ENCODE measurements at places on chromosomes 1 and 21. TPM values are rescaled to one million over a fixed set of nuclear protein-coding genes. Genes with fewer than 3 reads are reported as not detected.

CTH gene
- 0.77 TPM for total RNA-seq

OR2G6 gene
- not detected for total RNA-seq

AGO4 gene
- total RNA-seq, result 5.7 TPM

KRTAP20-2 gene
- total RNA-seq, result not detected

FTCD gene
- 0.13 TPM for total RNA-seq

GSTM1 gene
- total RNA-seq, result 1.1 TPM

SPRR2A gene
- not detected for total RNA-seq

CELA3B gene
- total RNA-seq, result not detected

CFHR2 gene
- total RNA-seq, result not detected

PLEKHN1 gene
- 0.19 TPM for total RNA-seq

MYCL gene
- 9.6 TPM for total RNA-seq

ATP1A2 gene
- 1.4 TPM for total RNA-seq

WNT3A gene
- total RNA-seq, result not detected

SDHB gene
- 157 TPM for total RNA-seq

CYP4B1 gene
- not detected for total RNA-seq

GRCh38 chr1:71128060-71128459, 47.2 kb upstream of the ZRANB2 start:
- DNase-seq, result no peak

DNA sequence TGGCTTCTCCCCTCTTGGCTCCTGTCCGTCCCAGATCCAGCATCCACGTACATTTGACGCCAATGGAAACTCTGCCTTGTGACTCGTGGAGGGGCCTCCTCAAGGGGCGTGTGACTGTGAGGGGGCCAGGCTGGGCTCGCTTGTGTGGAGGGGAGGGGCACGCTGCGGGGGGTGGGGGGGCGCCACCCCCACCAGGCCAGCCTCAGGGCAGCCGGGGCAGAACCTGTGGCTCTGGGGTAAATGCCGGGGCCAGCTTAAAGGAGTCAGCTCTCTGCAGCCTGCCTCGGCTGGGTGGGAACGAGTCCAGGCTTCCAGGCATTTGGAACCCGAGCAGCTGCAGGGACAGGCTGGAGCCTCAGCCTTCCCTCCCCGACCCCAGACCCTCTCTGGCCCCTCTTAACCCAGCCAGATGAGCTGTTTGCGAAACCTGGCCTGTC, 94.1 kb downstream of the SIK1 start:
- DNase-seq, result no peak

- DNase-seq, result no peak
Observed at GRCh38 chr1:184646824-184647223, 107.8 kb downstream of the EDEM3 start.

GRCh38 chr1:171661076-171661650, 8.7 kb upstream of the MYOC start:
- no peak for DNase-seq

DNA sequence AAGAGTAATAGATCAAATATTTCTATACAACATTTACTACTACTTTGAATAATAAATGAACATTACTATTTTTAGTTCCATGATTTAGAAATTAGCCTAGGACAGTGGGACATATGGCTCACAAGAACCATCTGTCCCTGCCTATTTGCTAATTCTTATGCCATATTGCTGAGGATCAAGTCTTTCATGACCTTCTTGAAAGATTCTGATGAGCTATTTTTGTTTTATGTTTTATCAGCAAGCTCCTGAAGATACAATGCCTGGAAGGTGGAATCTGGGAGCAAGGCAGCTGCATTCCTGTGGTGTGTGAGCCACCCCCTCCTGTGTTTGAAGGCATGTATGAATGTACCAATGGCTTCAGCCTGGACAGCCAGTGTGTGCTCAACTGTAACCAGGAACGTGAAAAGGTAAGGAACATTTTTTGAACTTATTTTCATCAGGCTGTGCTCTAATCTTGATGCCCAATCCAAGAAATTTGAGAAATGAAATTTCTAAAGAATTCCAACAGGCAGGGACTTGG, 326.7 kb downstream of the PAPPA2 start:
- DNase-seq, result no peak

DNA sequence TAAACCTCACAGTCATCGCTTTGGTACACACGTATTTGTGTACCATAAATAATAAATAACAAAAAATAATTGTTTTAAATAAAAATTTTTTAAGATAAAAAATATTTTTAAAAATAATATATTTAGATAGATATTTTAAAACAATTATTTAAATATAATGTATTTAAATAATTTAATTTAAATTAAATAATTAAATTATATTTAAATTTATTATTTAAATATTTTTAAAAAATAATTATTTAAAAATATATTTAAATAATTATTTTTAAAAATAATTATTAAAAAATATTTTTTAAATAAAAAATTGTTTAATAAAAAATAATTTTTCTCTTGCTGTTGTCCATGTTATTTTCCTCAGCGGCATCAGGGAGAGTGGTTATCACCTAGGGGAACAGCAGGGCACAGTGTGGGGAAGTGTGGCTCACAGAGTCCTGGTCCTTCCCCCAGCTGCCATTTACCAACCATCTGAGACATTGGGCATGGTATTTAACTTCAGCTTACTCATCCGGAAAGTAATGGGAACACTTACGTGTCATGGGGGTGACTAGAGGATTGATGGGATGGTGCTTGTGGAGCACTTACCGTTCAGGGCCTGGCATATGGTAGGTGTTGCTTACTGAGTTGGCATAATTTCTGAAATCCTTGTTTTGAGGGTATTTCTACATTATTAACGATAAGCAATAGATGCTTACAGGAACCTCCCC, 92.9 kb upstream of the TSPAN2 start:
- peak; percentile 79 for DNase-seq

DNA sequence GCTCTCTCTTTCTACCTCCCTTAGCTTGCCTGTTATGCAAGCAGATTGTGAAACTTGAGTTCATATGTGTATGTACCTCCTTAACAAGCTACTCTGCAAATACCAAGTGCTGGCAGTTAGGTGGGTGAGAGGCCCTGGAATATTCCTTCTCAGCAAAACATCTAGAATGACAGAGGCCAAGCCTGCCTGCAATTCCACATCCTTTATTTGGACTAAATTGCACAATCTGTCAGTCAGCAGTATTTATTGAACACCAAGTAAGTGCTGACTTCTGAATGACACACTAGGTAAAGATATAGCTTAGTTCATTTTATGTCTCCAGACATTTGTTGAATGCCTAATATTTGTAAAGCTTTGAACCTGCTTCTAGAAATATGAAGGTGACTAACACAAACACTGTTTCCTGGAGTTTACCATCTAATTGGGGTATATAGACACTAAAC, 87.5 kb downstream of the RGL1 start:
- no peak for DNase-seq

DNA sequence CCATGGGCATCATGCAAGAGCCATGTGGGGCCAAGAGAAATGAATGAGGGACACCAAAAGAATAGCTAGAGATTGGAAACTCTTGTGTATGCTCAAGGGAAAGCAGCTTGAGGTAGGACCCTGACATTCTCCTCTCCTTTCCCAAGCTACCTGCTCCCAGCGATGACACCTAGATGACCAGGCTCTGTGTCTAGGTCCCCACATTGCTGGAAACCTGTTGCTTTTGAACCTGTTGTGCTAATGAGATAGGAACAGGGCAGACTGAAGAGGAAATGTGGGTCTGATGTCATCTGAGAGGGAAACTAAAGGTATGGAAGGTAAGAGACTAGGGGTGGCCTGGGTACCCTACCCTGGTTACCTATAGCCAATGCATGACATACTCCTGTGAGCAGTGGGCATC, 1.8 kb downstream of the FMOD start:
- no peak for DNase-seq

GRCh38 chr1:25062621-25063255, 132.7 kb upstream of the RUNX3 start:
- DNase-seq, result no peak

GRCh38 chr1:4068076-4068475, 168.0 kb upstream of the C1orf174 start:
- no peak for DNase-seq

DNA sequence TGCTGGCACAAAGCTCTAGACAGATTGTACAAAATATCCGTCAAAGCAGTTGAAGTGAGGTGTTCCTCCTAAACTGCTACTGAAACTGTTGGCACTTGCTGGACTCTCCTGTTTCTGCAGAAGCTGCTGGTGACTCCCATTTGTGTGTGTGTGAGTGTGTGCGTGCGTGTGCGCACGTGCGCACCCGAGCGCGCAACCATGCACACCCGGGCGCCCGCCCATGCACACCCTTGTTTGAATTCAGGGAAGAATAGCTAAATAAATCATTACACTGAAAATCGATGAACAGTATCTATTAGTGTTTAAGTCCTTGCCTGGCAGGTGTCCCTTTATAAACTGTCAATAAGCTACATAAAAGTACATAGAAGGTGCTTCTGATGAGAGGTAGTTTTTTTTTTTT, 156.4 kb upstream of the B3GALT2 start:
- no peak for DNase-seq

- DNase-seq, result no peak
Observed at GRCh38 chr1:207831517-207832327, 79.2 kb downstream of the CD34 start.

DNA sequence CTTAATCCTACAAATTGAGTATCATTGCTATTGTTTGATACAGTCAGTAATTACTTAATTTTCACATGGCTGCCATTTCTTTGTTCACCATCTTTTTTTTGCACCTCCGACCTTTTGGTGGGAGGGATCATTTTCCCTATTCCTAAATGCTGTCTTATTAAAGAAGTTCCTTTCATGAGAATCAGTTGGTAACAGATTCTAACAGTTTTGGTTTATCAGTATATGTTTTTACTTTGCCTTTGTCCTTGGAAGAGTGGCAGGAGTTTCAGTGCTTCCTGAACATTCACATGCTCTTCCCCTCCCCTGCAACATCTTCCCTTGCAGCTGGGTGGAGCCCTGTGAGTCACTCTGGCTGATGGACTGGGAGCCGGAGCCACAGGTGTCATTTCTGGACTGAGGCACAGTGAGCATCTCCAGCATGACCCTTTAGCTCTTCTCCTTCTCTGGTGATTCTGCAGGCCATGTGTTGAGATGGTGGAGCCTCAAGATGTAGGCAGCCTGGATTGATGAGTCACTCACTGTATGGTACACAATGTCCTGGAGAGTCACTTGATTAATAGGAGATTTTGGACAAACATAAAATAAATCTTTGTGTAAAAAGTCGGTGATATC, 217.7 kb downstream of the URB2 start:
- peak; percentile 97 for DNase-seq

DNA sequence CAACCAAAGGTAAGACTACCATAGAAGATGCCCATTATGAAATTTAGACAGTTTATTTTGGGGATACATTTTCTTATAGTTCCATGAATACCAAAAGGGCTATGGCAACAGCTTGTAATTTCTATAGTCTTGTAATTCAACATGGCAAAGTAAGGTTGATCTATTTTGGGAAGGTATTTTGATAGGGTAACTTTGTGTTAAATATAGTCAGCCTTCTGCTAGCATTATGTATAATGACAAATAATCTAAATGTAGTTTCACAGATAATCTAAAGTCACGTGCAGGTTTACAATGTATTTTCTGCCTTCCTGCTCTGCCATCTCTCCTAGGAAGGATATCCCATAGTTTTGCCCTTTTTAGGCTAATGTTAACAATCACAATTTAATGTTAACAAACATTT, 85.9 kb upstream of the DPH5 start:
- no peak for DNase-seq

DNA sequence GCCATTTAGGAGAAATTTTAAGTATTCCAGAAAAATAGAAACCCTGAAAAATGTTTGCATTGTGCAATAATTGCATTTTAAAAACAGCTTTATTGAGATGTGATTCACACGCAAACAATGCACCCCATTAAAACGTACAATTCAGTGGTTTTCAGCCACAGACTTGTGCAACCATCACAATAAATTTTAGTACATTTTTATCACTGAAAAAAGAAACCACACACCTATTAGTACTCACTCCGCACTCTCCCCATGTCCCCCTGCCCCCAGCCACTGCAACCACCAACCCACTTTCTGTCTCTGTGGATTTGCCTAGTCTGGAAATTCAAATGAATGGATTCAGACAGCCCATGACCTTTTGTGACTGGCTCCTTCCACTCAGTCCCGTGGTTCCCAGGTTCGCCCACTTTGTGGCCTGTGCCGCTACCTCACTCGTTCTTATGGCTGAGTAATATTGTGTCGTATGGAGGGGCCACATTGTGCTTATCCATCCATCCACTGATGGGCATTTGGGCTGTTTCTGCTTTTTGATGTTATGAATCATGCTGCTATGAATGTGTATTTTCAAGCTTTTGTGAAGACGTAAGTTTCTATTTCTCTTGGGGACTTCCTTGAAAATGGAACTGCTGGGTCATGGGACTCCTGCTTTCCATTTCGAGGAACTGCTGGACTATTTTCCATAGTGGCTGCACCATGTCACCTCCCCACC, 147.7 kb upstream of the ARHGEF16 start:
- peak; percentile 72 for DNase-seq

DNA sequence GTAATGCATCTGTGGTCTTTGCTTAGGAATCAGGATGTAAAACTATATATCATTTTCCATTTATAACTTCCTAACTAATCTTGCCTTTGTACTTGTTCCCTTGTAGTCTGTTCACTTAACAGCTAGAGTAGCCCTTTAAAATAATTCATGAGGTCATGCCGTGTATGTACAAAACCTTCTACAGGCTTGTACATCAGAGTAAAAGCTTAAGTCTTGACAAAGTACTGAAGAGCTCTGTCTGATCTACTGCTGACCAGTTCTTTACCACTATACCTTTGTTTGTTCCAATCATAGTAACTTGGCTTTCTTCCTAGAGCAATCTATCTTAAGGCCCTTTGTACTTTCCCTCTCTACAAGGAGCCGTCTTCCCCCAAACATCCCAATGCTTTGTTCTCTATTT, 90.7 kb upstream of the KIAA1614 start:
- DNase-seq, result no peak
